ENCODE measurements at places on chromosomes 16 and 17.

- no peak for DNase-seq
These were observed 14.2 kb upstream of the LASP1NB start for GRCh38 chr17:38911081-38911730.

DNA sequence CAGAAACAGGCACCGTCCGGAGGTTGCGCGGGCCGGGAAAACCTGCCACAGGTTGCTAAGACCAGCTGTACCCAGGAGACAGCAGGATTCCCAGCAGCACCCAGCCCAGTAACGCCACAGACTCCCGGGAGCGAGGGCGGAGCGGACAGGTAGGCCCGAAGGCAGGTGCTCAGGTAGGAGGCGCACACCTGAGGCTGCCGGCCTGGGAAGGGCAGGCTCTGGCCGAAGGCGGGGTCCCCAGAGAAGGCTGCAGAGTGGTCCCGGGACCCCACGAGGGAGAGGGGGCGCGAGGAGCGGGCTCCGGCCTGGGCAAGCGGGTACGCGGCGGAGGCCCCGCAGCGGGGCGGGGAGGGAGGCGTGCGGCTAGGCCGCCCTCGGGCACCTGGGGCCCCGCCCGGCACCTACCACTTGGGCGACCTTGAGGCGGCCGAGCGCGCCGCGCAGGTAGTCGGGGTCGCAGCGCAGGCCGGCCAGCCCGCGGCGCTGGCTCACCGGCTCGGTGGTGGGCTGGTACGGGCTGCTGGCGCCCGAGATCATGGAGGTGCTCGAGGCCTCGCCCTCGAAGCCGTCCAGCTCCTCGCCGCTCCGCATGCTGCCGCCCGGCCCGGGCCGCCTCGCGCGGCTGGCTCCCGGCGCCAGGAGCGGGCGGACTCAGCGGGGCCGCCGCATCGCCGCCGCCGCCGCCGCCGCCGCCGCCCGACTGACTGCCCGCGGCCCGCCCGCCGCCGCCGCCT, 441 bp downstream of the CMTM4 start:
- peak; percentile 4 for DNase-seq

DNA sequence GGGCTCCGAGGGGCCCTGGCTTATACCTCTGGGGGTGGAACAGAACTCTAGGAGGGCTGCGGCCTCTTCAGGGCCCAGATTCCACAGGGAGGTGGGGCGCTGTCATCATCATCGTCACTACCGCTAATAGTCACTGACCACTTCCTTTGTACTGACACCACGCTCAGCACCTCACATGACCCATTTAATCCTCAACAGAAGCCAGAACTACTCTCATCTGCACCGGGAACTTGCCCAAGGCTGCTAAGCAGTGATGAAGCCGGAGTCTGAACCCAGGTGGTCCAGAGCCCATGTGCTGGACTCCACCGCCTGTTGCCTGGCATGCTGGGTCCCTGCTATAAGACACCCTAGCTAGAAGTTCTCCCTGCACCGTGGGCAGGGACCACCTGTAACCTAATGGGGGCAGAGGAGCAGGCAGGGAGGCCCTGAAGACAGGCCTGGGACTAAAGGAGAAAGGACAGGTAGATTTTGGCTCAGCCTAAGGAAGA, 12.0 kb downstream of the UNC13D start:
- DNase-seq, result no peak

DNA sequence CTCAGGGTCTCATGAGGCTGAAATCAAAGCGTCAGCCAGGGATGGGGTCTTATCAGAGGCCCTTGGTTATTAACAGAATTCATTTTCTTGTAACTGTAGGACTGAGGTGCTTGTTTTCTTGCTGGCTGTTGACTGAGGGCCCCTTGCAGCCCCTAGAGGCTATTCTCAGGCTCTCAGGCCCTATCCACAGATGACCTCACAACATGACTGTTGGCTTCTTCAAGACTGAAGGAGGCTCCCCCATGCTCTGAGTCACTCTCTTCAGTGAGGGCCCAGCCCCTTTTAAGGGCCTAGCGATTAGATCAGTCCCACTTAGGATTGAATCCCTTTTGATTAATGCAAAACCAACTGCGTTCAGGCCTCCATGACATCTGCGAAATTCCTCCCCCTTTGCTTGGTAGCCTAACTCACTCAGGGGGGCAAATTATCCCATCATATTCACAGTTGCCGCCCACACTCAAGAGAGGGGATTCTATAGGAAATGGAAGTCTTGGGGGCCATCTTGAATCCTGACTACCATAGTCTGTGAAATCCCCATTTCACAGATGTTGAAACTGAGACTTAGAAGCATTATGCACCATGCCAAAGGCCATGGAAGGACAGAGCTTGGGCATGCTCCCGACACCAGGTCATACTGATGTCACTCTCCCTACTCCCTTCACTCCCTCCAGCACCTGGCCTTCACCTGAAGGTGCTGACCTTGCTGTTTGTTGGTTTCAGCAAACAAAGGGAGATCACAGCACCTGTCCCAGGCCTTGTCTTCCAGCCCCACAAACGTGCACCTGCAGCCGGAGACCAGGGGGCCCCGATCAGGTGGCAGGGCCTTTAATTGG, 592.3 kb downstream of the MAF start:
- peak; percentile 48 for DNase-seq

- DNase-seq, result no peak
These were observed 656 bp downstream of the VMO1 start for GRCh38 chr17:4785311-4786105.

- DNase-seq, result no peak
These were observed 63.1 kb upstream of the BCO1 start for GRCh38 chr16:81175325-81175891.

DNA sequence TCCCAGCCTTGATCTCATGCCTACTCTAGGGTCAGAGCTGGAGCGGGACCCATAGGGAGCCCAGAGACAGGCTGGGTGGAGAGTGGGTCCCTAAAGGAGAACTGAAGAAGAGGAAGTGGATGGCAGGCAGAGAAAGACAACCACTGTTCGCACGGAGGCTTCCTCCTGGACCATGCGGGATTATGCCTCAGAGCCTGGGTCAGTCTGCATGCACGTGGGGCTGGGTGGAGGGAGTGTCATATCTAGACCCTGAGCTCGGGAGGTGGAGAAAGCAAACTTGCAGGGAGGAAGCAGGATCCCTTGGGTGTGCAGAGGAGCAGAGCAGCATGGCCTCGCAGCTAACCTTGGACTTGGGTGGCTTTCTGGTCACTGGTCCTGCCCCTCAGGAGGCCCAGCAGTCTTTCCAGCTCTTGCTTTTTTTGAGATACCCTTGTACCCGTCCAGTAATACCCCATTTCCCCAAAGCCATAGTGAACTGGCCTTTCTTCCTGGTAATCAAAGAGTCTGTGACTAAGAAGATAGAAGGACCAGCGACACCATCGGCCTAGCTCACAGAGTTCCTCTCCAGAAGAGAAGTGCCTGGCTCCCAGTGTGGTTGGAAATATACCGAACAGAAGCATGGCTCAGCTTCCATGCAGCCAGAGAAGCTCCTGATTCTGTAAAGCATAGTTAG, 344.2 kb downstream of the CPPED1 start:
- DNase-seq, result no peak

DNA sequence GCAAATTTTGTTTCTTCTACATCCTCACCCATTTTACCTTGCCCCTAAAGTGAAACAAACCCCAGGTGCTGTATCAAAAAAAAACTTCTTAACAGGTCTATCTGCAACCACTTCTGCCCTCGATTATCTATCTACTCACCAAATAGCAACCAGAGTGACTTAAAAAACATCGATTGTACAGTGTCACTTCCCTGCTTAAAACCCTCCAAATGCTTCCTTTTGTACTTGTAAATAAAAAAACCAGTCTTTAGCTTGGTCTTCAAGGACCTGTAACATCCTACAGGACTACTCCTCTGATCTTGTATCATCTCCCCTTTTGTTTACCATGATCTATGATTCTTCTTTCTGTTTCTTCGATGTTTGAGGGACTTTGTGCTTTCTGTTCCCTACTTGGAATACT, 82.7 kb upstream of the CORO6 start:
- DNase-seq, result no peak

DNA sequence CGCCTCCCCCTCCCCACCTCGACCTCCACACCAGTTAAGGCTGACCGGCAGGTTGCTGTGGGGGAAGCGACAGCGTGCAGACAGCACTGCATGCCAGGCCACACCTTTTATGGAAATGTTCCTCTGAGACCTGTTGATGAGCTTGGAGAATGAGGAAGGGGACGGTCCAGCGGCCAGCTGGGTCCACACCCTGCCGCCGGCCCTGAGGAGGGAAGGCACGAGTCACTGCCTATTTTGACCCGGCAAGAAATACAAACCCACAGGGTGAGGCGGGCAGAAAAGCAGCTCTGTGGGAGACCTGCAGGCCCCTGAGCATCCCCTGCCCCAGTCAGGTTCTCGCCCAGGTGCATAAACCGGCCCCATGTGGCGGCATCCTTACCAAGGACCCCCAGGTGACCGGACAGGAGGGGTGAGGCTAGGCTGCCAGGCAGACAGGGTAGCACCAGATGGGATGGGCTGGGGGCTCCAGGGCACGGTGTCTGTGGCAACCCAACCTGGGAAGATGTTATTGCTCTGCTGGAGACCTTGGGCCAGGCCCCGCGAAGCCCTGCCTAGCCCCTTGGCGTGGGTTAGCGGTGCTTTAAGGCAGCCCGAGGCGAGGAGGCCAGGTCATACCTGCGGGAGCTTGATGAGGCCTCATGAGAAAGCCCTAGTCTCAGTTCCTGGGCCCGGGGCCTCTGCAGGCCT, 12.7 kb downstream of the NATD1 start:
- no peak for DNase-seq

DNA sequence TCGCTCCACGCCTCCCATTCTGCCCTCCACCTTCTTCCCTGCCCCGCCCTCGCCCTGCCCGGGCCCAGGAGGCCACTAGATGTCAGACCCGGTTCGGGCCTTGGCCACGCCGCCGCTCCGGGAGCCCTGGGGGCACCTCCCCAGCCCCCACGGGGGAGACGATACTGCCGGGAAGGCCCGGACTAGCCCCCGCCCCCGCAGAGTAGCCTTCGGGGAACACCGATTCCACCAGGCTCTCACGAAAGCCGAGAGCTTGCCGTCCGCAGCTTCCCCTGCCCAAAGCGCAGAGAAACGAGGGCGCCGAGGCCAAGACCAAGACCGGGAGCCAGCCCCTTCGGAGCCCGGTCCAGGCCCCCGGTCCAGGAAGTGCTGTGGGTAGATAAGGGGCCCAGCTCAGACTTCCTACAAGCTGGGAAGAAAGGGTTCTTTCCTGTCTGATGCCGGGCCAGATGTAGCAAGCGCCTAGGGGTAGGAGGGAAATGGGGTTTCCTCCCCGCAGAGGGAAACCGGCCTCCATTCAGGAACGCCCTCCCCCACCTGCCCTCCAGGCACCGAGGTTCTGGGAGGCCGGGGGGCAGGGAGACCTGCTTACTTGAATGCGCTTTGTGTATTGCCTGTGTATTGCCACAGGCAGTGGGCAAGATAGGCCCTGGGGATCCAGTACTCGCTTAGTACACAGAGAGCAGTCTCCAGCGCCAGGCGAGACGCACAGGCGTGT, 806 bp upstream of the CYB561 start:
- DNase-seq, result peak; percentile 41

DNA sequence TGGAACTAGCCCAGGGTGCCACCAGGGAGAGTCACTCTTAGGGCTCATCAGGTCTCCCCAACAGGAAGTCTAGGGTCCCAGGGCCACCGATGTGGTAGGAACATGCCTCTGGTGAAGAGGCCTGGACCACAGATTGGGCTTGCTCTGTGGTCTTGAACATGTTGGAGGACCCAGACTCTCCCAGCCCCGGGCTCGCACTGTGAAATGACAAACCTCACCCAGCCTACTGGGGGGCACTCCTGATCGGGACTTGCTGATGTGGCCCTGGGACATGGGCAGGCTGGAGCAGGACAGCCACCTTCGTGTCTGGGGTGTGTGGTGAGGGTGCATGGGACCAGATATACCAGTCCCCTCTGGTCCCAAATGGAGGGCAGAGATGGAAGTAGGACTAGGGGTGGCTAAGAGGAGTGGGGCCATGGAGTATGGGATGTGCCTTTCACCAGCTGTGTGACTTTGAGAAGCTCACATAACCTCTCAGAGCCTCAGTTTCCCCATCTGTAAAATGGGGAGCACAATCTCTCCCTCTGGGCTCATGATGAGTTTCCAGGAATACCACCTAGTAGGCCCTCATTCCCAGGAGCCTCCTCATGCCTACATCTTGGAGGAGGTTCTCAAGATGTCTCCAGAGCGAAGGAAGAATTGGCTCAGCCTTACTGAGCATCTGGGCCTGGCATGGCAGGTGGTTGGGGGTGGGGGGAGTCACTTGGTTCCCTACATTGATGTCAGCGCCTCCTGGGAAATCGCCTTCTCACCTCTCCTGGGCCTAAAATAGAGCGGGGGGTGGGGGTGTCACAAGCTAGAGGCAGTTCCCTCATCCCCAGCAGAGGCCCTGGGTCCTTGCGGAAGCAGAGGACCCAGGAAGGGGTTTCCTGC, 1.5 kb upstream of the ADAM11 start:
- DNase-seq, result no peak

DNA sequence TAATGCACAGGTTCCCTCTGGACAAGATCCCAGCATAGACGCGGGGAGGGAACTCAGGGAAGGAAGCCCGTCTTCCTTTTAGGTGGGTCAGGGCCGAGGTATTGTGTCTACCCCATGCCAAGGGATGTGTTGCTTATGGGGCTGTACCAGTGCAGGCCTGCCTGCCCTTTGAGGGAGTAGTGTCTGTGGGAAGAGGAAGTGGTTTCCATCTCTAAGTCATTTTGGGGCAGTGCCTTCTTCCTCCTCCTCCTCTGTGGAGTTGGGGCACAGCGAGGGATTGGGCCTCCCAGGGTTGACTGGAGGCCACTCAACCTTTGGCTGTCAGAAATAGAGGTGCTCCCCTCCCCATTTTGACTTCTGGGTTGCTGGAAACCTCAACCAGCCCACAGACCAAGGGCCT, 26.5 kb downstream of the GJD3 start:
- DNase-seq, result no peak

DNA sequence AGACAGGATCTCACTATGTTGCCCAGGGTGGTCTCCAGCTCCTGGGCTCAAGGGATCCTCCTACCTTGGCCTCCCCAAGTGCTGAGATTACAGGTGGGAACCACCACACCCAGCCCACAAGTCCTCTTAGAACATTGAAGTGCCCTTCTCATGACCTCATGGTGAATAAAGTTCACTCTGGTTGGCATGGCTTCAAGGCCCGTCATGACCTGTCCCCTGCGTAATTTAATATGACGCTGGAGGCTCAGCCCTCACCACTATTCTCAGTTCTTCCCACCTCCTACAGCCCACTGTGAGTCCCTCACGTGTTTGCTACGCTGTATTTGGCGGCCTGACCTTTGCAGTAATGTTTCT, 1.9 kb downstream of the ENDOV start:
- DNase-seq, result no peak

- DNase-seq, result no peak
These were observed 15.3 kb downstream of the KLHL36 start for GRCh38 chr16:84663433-84664101.

All from NCI-H1417 treated with DMSO at 0.1 percent for 48 hours (cell line).